Activated T-cell treated with anti-CD3 and anti-CD28 coated beads, Interleukin-2, amount 50 U/mL, for 72 hours (primary cell): ENCODE measurements at places on chromosomes 2 and 18. TPM values are rescaled to one million over a fixed set of nuclear protein-coding genes. Genes with fewer than 3 reads are reported as not detected.

DNA sequence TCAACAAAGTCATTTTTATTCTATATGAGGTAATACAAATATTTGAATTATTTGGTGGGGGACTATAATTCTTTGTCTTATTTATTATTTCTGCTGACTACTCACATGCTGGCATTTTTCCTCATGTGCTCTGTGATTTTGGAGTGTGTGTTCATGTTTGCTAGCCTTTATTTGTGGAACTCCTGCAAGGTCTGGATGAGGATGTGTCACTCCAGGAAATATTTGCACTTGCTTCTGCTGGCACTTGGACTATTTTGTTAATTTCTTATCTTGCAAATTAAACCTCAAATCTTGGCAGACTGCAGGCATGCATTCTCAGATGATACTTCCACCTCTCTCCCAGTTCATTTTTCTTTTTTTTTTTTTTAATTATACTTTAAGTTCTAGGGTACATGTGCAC, 34.1 kb downstream of the POLI start:
- no peak for DNase-seq

DNA sequence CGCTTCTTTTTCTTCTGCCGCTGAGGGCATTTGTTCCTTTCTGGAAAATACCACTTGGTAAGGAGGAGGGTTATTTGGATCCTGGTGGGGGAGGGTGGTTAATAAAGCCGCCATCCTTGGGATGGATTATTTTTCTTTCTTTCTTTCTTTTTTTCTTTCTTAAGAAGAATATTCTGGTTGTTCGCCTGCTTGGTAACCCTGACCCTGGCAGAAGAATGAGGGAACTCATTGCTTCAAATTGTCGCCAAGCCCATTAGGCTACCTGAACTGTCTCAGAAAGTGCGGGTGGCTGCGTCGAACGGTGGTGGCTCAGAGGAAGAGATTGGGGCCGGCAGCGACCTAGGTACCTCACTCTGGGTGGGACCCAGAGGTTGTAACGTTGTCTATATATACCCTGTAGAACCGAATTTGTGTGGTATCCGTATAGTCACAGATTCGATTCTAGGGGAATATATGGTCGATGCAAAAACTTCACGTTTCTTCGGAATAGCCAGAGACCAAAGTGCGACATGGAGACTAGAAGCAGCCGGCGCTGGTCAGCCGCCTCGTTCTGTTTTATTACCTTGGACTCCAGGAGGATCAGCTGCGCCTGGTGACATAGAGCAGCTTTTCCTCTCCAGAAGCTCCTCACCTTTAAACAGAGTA, 1.3 kb upstream of the HOXD4 start:
- DNase-seq = no peak

DNA sequence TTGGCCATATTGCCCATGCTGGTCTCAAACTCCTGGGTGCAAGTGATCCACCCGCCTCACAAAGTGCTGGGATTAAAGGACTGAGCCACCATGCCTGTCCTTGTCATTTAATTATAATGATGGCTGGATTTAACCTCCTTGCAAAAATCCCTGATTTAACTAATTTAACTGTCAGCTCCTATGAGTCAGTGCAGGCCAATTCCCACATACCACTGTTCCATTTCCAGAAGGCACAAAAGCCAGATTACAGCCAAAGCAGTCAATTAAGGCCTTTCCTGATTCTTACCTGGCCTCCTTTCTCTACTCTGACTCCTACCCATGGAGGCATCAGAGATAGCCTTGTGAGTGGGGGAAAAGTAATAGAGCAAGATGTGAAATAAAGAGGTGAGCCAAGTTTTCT, 12.3 kb upstream of the SLC35F5 start:
- DNase-seq = no peak

The NT5DC4 gene
- not detected for total RNA-seq

GRCh38 chr18:6119761-6120160, 224.4 kb upstream of the TMEM200C start:
- no peak for DNase-seq

DNA sequence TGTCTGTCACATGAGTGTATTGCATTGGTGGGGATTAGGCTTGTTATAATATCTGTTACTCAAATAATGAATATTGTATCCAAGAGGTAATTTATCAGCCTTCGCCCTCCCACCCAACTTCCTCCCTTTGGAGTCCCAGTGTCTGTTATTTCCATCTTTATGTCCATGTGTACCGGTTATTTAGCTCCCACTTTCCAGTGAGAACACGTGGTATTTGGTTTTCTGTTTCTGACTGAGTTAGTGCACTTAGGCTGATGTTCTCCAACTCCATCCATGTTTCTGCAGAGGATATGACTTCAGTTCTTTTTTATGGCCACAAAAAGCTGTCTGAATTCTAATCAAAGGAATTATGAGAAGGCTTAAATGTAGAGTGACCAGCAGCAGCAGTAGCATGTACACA, 104.0 kb upstream of the ARHGAP28 start:
- no peak for DNase-seq

- DNase-seq = peak; percentile 79
Observed at GRCh38 chr2:165794536-165794928, 485 bp upstream of the GALNT3 start.

- DNase-seq = no peak
Observed at GRCh38 chr18:8249811-8250210, 359.4 kb upstream of the RAB12 start.

The C1GALT1C1L gene
- 0.48 TPM for total RNA-seq
